Adrenal gland (tissue), 19 donors: ENCODE measurements at places on chromosomes 5 and 9. TPM values are rescaled to one million over a fixed set of nuclear protein-coding genes. Genes with fewer than 3 reads are reported as not detected.

- no peak for DNase-seq
- H3K4me3 ChIP-seq: no peak overlapping the region
- no peaks in the 10 kb centered on the region for H3K27me3 ChIP-seq
These were observed 1404.3 kb downstream of the MAT2B start for GRCh38 chr5:164909673-164910072.

- H3K27ac ChIP-seq: no peak overlapping the region
- peak; percentile 33 for DNase-seq
- no peaks in the 10 kb centered on the region for H3K4me1 ChIP-seq
- no peak overlapping the region for H3K4me3 ChIP-seq
- no peaks in the 10 kb centered on the region for H3K27me3 ChIP-seq
- no peaks in the 10 kb centered on the region for H3K36me3 ChIP-seq
These were observed 486.6 kb downstream of the CCDC171 start for GRCh38 chr9:16039218-16039987.

- no peaks in the 10 kb centered on the region for H3K36me3 ChIP-seq
- no peaks in the 10 kb centered on the region for H3K27me3 ChIP-seq
- H3K4me1 ChIP-seq: no peaks in the 10 kb centered on the region
- no peak for DNase-seq
- H3K27ac ChIP-seq: no peak overlapping the region
These were observed 1.1 kb downstream of the IL4 start for GRCh38 chr5:132674671-132675506.

NKD2 gene
- 9.6 TPM for total RNA-seq

C5orf52 gene
- not detected for total RNA-seq

- H3K27ac ChIP-seq: no peak overlapping the region
- H3K4me3 ChIP-seq: no peak overlapping the region
- no peak for DNase-seq
- no peaks in the 10 kb centered on the region for H3K4me1 ChIP-seq
- H3K36me3 ChIP-seq: no peaks in the 10 kb centered on the region
These were observed 94.4 kb downstream of the PDZD2 start for GRCh38 chr5:31733371-31733770.

- no peak overlapping the region for H3K4me3 ChIP-seq
- peak; percentile 58 for DNase-seq
- no peaks in the 10 kb centered on the region for H3K36me3 ChIP-seq
- H3K27me3 ChIP-seq: no peaks in the 10 kb centered on the region
- peaks cover 10% of the 10 kb centered on the region for H3K4me1 ChIP-seq
These were observed 232.6 kb downstream of the MAST4 start for GRCh38 chr5:66828548-66829357.

GRCh38 chr5:53302529-53302928 is 177.9 kb upstream of the FST start:
- H3K27me3 ChIP-seq: no peaks in the 10 kb centered on the region
- no peak overlapping the region for H3K4me3 ChIP-seq
- H3K36me3 ChIP-seq: no peaks in the 10 kb centered on the region
- H3K27ac ChIP-seq: no peak overlapping the region
- no peaks in the 10 kb centered on the region for H3K4me1 ChIP-seq

DNA sequence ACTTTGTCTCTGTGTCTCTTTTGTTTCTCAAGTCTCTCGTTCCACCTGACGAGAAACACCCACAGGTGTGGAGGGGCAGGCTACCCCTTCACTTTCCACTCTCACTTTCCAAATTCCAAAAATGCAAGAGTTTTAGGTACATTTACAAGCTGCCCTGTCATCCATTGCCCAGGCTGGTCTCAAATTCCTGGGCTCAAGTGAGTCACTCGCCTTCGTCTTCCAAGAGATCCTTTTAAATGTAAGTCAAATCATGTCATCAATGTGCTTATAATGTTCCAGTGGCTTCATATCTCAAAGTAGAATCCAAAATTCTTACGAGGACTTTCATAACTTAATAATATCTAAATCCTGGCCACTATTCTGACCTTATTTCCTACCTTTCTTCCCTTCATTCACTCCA is 20.4 kb upstream of the UGCG start:
- no peak for DNase-seq
- H3K4me3 ChIP-seq: no peak overlapping the region
- H3K27ac ChIP-seq: no peak overlapping the region
- no peaks in the 10 kb centered on the region for H3K36me3 ChIP-seq
- H3K4me1 ChIP-seq: no peaks in the 10 kb centered on the region
- H3K27me3 ChIP-seq: no peaks in the 10 kb centered on the region

NFIB gene
- total RNA-seq: 25.7 TPM
